NCI-H1105 (cell line): ENCODE measurements at places on chromosomes 3 and 15.

DNA sequence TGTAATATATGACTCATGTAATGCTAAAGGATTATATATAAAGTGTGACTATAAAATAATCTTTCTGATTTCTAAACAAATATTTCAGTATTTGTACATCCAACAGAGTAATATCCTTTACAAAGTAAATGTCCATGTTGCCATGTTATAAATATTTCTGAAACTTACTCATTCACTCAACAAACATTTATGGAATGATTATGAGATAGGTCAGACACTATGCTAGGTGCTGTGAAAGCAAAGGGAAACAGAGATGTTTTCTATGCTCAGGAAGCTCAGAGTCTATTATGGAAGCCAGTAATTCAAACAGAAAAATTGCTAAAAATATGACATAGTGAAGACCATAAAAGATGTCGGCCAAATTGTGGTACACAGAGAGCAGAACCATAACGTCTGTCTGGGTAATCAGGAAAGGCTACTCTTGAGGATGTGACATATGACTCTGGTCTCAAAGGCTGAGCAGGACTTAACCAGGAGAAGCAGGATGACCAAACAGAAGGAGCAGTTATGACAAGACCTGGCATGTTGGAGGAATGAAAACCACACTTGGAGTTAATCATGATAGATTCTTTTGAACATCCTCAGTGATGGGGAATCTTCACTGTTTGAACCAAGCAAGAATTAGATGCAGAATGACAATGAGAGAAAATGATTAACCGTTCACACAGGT is 39.0 kb upstream of the MYO5C start:
- DNase-seq = no peak

GRCh38 chr3:49812916-49813496 is 747 bp downstream of the UBA7 start:
- no peak for DNase-seq

GRCh38 chr15:57377478-57377847 is 1.2 kb downstream of the CGNL1 start:
- no peak for DNase-seq

- DNase-seq = no peak
Measured at GRCh38 chr3:132231633-132232032, 85.6 kb upstream of the ACP3 start.

DNA sequence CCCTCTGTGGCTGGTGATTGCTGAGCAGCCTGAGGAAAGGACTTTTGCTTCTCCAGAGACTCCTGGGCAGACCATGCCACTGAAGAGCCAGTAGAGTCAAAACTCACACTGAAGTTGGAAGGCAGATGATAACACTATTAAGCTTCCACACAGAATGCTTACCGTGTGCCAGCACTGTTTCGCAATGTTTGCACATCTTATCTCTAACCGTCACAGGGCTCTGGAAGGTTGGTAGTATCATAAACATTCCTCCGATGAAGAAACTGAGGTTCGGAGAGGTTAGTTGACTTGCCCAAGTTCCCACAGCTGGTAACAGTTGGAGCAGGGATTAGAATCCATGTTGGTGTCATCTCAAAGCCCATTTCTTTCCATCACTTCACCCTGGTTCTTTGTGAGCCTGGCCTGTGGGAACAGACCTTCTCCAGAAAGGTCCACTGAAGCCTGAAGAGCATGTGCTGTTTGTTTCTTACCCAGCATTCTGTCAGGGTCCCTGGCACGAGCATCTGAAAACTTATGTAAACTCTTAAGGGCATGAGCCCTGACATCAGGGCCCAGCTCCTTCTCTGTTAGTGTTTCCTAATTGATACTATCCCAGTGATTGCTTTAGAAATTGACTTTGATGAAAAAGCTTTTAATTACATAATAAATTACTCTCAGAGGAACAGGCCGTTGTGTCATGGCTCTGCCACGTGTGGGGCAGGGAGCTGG is 77.0 kb upstream of the PRR23C start:
- DNase-seq = no peak

- no peak for DNase-seq
Measured at GRCh38 chr15:69643476-69643875, 190.9 kb downstream of the RPLP1 start.

GRCh38 chr3:16370872-16371740 is 106.1 kb downstream of the OXNAD1 start:
- no peak for DNase-seq

DNA sequence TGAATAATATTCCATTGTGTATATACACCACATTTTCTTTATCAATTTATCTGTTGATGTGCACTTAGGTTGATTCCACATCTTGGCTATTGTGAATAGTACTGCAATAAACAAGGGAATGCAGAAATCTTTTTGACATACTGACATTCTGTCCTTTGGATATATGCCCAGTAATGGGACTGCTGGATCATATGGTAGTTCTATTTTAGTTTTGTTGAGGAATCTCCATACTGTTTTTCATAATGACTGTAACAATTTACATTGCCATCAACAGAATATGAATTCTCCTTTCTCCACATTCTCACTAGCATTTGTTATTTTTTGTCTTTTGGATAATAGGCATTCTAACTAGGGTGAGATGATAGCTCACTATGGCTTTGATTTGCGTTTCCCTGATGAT is 174.7 kb downstream of the IGSF11 start:
- no peak for DNase-seq

DNA sequence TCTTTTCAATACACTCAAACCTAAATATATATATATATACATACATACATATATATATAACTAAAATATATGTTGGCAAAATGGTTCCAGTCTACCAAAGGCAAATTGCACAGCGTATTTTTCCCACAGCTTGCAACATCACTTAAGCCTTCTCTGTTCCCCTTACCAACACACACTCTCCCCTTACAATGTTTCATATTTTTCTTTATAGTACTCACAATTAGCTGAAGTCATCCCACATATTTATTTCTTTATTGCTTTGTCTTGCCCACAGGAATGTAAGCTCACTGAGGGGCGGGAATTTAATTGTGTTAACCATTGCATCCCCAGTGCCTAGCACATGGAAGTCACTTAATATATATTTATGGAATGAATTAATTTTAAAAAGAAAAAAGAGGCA is 288.3 kb downstream of the ULK4 start:
- DNase-seq = no peak

DNA sequence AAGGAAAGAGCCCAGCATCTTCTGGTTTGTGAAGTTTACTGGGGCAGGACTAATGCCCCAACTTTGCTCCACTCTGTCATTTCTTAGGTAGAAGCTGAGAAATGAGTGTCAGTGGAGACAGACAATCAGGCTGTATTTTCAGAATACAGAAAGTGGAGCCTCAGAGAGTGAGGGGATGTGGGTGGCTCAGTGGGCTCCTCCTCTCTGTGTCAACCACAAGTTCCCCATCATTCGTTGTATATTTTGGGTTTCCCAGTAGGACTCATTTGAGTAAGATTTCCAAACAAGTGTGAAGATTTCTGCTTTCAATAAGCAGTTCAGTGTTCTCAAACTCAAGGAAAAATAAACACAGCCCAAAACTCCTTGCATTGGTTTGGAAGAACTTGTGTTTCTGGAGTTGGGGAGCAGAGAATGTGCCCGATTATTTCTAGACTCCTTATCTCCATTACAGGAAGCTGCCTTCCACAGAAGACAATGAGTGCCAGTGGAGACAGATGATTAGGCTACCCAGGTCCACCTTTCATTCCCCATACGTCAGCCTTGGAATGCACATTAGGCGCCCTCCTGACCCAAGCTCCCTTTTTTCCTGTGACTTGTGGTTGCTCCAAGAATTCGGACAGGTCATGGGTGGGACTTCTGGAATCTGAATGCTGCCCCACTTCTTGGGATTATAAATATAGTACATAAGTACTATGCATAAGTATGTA is 792.1 kb upstream of the LMCD1 start:
- no peak for DNase-seq

DNA sequence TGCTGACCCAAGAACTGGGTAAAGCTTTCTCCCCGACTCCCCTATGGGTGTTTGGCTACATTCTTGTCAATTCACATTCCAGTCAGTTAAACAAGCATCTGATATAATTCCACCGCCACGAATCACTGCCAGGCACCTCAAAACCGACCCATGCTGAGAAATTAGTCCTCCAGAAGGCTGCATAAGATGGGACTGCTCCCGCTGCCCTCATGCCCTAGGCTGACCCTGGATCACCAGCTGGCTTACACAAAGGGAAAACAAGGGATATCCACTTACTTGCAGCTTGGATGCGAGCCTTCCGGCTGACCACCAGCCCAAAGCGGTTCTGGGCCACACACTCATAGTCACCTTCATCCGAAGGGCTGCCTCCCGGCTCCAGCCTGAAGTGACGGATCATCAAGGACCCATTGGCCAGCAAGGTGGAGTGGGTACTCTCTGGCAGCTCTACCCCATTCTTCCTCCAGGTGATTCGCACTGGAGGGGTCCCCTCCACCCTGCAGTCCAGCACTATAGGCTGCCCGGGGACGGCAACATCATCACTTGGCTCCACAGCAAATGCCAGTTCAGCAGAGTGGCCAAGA is 2.9 kb downstream of the IGDCC3 start:
- no peak for DNase-seq

DNA sequence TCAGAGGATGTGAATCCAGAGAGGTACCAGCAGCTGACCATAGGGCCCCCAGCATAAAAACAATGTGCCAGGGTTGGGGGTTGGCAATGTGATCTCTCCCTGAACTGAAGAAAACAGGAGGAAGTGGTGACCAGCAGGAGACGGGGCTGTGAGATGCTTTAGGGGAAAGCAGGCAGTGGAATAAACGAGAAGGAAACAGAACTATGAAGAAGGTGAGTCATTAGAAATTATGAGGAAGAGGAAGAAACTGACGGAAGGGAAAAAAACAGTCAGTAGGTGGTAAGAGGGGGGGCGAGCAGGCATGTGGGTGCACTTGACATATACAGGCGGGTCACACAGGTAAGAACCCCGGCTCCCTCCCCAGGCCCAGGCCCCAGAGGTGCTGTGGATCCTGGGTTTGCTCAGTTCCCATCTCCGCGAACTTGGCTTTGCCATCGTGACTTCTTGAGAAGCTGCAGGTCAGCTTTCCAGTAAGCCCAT is 42.2 kb upstream of the B3GNT5 start:
- DNase-seq = no peak

- no peak for DNase-seq
Measured at GRCh38 chr3:13009132-13009945, 63.9 kb downstream of the IQSEC1 start.

- DNase-seq = no peak
Measured at GRCh38 chr3:114739627-114740026, 407.5 kb downstream of the ZBTB20 start.

DNA sequence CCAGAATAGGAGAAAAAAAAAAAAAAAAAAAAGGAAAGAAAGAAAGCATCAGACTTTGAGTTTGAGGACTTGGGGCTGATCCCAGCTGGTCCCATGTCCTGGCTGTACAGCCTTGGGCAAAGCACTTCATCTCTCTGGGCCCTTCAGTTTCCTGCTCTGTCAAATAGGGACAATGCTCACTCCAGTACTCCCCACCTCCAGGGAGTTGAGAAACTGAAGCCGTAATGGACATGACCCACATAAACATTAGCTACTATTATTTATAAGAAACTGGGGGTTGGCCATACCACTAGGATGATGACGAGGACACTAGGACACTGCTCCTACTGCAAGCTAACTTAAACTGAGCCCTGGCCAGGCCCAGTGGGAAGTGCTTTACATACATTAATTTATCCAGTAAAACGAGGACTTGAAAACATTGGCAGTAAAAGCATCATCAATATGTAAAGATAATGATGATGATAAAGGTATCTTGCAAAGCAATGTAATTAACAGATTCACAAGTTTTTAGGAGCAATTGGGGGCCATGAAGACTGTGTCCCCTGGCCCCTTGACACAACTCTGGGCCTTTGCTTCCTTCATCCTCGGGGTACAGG is 22.9 kb upstream of the SMAD6 start:
- DNase-seq = no peak

DNA sequence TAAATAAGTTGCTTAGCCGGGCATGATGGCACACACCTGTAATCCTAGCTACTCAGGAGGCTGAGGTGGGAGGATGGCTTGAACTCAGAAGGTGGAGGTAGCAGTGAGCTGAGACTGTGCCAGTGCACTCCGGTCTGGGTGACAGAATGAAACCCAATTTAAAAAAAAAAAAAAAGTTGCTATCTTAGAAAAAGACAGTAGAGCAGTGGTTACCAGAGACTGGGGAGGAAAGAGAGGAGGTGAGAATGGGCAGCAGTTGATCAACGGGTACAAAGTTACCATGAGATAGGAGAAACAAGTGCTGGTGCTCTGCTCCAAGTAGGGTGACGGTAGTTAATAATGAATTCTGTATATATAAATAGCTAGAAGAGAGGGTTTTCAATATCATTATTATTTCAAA is 821 bp upstream of the CCR2 start:
- no peak for DNase-seq

GRCh38 chr3:147341727-147342126 is 64.6 kb downstream of the ZIC4 start:
- DNase-seq = no peak

DNA sequence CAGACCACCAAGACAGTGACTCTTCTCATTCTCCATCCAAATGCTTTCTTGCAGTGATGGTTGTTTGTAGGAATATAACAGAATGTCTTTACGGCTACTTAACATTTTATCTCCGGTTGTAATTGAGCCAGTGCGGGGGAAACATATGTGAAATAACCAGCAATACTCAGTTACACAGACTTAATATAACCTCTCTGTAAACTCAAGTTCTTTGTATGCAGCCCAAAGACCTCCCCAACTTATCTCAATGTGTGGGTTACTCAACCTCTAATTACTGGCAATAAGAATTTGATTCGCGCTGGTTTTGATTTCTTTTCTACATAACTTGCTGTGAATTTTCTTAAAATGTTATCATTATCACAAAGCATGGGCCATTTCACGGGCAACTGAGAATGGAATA is 250.6 kb downstream of the TAFA4 start:
- no peak for DNase-seq

- DNase-seq = no peak
Measured at GRCh38 chr15:50277370-50277769, 11.8 kb upstream of the HDC start.

- peak; percentile 6 for DNase-seq
Measured at GRCh38 chr15:99729920-99730319, 3.3 kb downstream of the LYSMD4 start.

DNA sequence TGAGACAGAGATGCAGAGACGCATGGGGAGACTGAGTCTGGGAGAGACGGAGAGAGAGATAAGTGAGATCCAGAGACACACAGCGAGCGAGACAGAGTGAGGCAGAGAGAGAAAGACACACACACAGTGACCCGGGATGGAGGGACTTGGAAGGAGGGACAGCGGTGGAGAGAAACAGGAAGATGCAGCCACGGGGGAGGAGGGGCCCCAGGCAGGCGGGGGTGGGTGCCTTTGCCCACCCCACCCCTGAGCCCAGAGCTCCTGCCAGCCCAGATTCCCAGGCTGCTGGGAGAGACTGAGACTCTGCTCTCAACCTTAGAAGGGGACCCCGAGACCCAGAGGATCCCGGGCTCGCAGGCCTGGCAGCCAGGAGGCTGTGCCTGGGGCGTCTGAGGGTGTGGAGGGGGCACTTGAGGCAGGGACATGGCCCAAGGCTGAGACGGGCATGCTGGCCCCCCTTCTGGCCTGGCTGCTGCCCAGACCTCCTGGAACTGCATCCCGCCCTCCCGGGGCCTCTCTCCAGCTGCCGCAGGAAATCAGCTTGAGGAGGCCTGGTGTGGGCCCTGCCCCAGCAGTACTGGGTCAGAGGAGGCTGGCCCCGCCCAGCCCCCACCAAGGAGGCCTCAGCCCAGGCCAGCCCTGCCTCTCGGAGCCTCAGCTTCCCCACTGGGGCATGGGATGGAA is 18.1 kb downstream of the H1-8 start:
- DNase-seq = no peak

- peak; percentile 66 for DNase-seq
Measured at GRCh38 chr3:177050501-177051237, 146.6 kb downstream of the TBL1XR1 start.

- DNase-seq = no peak
Measured at GRCh38 chr3:152385761-152386160, 117.0 kb downstream of the MBNL1 start.
